ENCODE measurements at places on chromosomes 7 and 10.

GRCh38 chr10:45255706-45256105 lies 59.7 kb downstream of the OR13A1 start:
- no peak for DNase-seq

GRCh38 chr10:93680412-93681047 lies 21.9 kb downstream of the FRA10AC1 start:
- DNase-seq: peak; percentile 25

DNA sequence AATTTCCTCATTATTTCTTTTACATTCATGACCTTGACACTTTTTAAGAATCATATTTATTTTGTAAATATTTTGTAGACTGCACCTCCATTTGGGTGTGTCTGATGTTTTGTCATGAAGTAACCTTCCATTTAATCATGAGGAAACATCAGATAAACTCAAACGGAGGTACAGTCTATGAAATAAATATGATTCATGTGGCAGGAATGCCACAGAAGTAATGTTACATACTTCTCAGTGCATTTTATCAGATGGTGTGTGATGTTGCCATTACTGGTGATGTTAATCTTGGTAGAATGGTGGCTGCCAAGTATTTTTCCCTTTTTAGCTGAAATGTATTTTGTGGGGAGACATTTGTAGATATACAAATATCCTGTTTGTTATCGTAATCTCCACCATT lies 64.9 kb downstream of the ZNF37A start:
- no peak for DNase-seq

DNA sequence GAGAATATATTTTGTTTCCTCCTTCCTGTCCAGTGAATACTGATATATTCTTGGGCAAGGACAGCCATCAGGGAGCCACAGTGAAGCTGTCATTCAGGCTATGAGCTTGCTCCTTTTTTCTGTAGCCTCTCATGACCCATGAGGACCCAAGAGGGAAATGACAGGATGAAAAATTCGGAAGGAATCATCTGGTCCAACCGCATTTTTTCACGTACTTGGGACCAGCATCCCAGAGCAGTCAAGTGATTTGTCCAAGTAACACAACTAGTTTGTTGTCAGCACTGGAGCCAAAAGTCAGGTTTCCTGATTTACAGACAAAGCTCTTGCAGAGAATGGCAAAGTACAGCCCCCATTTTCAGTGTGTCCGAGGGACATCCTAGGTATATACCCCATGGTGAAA lies 47.2 kb upstream of the AGBL3 start:
- DNase-seq: no peak

DNA sequence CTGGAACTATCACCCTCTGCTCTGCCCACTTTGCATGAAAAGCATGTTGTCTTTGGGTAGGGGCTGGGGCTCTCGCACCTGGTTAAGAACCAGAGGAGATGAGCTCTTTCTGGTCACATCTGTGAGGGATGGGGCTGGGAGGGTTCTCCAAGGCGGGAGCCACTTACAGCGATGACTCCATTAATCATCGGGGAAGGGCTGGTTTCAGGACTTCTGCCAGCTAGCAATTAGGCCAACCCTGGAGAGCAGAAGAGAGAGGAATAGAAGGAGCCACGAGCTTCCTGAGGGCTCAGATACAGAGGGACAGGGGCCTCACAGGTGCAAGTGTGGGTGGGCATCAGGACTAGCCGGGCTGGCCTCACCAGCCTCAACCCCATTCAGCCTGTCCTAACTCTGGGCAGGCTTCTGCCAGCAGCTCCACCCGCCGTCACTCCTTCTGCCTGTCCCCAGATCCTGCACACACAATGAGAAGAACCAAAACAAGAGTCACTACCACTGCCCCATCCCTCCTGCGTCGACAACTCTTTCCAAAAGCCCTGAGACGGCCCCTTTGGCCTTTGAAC lies 8.4 kb downstream of the AQP1 start:
- no peak for DNase-seq

DNA sequence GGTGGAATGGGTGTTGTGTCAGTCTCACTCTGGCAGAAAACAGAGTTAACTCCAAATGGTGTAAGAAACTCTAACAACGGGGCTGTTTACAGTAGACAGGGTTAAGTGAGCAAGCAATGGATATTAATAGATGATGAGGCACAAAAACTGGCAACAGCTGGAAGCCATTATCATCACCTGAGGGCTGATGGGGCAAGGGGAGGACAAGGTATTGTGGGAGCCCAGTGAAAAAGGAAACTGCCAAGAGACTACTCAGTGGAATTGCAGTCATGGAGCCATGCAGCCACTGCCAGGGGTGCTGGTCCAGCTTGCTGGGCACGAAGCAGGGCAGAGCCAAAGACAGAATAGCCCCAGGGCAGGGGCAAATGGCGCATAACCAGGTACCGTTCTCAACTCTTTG lies 260.7 kb downstream of the BICC1 start:
- DNase-seq: no peak

DNA sequence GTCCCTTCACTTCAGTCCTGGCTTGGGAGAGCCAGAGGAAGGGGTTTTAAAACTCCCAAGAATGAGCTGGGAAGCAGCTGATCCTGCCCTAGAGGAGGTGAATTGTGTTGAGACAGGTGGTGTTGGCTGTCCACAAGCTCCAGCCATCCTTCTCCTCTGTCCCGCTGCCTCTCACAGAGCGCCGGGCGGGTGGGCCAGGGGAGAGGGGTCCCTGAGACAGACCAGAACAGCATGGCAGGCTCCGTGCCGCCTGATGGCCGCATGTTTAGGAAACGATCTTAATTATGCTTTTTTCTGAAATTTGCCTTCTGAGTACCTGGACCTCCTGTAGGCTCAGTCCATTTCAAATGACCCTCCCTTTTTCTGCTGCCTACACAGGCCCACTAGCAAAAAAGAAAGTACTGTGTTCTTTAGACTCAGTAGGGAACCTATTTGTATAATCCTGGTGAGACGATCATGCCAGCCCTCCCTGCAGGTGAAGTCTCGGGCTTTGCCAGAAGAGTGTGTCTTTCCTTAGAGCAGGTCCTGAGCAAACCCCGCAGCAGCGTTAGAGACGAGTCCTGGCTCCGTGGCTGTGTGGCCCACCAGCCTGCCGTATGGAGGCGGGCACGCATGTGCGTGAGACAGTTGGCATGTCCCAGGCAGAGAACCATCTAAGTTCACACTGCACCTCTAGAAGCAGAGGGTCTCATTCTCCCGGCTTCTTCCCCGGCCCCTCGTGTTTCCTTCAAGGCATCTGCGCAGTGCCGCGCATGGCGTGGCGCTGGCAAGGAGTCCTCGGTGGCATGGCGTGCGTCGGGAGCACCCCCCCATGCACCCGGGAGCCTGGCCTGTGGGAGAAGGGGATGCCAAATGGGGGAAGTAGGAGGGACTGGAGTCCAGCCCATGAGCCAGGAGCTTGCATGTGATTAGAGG lies 26.3 kb upstream of the PWWP2B start:
- DNase-seq: no peak

All from COLO829 (cell line).